ENCODE measurements at places on chromosomes 5 and 9. TPM values are rescaled to one million over a fixed set of nuclear protein-coding genes. Genes with fewer than 3 reads are reported as not detected.

Gene BNC2
- 19.5 TPM for total RNA-seq

Gene ADAMTS6
- total RNA-seq = 12.7 TPM

Gene KIAA0825
- total RNA-seq = 1.3 TPM

Gene ARID3C
- total RNA-seq = 0.35 TPM

Gene DOCK2
- 0.23 TPM for total RNA-seq

Gene BARHL1
- total RNA-seq = not detected

Gene PCDHB15
- under 0.01 TPM for total RNA-seq

Gene FABP6
- total RNA-seq = not detected

Gene PCAT7
- total RNA-seq = under 0.01 TPM

Gene F2RL1
- 12.6 TPM for total RNA-seq

Gene GNAQ
- total RNA-seq = 16.3 TPM

Gene SPINK14
- not detected for total RNA-seq

Gene SYK
- total RNA-seq = not detected

Gene CAVIN4
- total RNA-seq = 1.2 TPM

Gene LRRC19
- total RNA-seq = not detected

Measured in pericardium fibroblast (primary cell).